ENCODE measurements at places on chromosomes 5 and 9.
A peak's percentile ranks its signal among the peaks of the same experiment; 100 is the strongest.

- peak; percentile 84 for DNase-seq
These were observed 937 bp upstream of the MACROH2A1 start for GRCh38 chr5:135399794-135400542.

- DNase-seq: no peak
These were observed 60.2 kb upstream of the TRIO start for GRCh38 chr5:14082973-14083372.

GRCh38 chr5:127056896-127057295, 16.4 kb downstream of the C5orf63 start:
- no peak for DNase-seq

DNA sequence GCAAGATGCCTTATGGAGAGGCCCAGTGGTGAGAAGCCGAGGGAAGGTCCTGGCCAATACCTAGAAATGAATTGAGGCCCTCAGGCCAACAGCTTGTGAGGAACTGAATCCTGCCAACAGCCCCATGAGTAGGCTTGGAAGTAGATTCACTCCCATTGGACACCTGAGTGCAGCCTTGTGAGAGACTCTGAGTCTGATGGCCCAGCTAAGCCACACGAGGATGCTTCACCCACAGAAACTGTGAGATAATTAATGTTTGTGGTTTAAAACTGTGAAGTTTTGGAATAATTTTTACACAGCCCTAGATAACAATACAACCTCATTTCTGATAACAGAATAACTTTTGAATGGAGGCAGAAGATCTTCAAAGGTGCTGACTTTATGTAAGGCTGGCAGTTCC, 65.9 kb upstream of the DAP start:
- no peak for DNase-seq

DNA sequence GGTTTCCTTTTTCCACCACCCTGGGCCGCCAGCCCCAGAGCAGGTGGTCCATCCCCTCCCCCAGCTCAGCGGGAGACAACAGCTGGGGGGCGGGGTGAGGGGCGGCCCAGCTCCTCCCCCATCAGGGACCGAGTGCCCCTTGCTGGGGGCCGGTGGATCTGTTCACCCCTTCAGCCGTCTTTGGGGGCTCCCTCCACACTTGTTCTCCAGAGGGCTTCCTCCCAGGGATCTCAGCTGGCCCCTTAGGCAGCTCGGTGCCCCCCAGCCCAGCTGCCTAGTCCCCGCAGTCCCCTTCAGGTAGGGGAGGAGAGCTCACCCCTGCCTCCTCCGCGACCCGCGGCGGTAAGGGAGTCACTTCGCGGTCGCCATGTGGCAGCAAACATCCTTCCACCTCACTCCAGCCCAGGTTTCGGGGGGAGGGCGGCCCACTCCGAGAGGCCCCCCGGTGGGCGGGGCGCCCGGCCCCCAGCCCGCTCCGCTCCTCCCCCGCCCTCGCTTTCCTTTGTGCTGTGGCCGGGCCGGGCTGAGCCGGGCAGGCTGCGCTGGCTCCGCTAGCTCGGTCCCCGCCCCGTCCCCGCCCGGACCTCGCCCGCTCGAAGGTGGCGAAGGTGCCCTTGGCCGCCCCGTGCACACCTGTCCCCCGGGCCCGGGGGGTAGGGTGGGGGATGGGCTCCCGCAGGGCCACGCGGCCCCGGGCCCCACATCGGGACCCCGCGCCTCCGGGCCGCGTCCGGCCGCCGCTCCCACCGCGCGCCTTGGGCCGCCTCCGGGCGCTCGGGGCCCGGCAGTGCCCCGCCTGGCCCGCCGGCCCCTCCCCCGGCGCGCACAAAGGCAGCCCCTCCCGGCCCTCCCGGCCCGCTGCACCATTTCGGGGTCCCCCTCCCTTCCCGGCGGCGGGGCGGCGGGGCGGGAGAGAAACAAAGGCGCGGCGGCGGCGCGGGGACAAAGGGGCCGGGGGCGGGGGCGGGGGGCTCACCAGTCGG, 683 bp downstream of the DBN1 start:
- no peak for DNase-seq

DNA sequence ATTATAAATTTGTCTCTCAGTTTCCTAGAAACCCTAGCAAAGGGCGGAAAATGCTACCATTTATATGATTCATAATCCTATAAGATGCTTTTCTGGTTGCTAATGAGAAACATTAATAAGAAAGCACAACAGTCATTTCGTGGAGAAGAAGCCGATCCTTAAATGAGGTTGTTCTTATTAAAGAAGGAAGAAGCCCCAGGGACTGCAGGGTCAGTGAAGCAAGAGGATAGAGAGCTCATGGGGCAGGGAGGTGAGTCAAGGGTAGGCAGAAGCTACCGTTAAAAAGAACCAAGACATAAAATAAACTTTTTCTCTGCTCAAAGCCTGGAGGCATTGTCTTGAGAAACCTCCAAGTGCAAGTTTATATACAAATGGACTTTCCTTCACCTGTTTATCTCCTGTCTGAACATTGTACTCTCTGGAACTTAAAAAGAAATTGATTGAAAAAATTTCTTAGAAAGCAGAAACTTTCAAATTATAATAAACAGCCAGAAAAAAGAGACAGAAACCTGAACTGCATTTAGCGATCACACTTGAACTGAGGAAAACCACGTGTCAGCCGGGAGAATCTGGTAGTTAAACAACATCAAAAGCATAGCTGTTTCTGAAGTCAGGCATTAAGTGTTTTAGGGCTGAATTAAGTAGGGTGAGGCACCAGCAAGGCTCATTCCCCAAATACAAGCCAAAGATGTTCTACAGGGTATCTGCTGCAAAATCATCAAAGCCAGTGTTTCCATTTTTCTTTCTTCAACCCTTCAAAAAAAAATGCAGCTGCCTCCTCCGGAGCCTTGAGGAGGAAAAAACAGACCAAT, 21.9 kb downstream of the HTR4 start:
- DNase-seq: no peak

DNA sequence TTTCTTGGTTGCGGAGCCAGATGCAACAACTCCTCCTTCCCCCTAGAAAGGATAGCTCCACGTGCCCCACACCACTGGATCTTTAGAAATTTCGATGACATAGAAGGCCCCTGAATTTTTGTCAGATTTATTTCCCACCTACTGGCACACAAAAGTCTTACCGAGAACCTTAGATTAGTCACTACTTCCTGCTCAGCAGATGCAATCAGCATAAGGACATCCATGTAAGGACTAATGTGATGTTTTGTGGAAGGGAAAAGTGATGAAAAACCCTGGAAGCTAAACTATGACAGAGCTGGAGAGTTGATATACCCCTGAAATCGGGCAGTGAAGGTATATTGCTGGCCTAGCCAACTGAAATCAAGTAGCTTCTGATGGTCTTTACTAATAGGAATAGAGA, 125.5 kb upstream of the NFIL3 start:
- DNase-seq: no peak

GRCh38 chr5:76326577-76327302, 76.3 kb upstream of the IQGAP2 start:
- peak; percentile 63 for DNase-seq

- DNase-seq: no peak
These were observed 52.1 kb downstream of the TSSK1B start for GRCh38 chr5:113382731-113383130.

DNA sequence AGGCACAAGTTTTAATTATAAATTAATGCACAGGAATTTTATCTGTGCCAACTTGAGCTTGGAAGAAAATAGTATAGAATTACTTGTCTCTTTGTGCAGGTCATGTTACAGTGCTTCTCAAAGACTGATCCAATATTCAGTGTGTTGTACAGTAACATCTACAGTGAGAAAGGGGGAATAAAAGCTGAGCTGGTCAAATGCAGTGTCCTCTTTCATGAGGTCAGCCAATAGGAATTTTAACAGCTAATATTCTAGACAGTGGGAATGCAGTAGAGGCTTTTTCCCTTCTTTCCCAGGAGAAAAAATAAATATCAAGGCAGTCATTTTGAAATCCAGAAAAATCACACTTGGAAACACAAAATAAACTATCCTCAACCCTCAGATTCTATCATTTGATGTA, 95.7 kb upstream of the ITGA1 start:
- DNase-seq: no peak

DNA sequence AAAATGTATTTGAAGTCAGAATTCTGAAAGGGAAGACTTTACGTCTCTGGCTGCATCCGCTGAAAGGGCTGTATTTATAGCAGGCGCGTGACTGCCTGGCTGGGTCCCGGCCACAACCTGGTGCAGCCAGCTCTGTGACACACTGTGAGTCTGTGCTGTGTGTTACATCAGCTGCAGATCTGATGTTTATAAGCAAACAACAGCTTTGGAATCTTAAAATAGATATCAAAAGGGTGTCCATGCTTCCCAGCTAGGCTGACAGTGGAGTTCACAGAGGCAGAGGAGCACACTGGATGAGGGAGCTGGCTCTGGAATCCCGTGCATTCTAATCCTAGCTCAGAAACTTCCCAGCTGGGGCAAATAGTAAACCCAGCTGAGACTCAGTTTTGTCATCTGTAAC, 433.4 kb upstream of the BRINP1 start:
- no peak for DNase-seq

- DNase-seq: no peak
These were observed 33.7 kb downstream of the CENPP start for GRCh38 chr9:92359394-92359995.

DNA sequence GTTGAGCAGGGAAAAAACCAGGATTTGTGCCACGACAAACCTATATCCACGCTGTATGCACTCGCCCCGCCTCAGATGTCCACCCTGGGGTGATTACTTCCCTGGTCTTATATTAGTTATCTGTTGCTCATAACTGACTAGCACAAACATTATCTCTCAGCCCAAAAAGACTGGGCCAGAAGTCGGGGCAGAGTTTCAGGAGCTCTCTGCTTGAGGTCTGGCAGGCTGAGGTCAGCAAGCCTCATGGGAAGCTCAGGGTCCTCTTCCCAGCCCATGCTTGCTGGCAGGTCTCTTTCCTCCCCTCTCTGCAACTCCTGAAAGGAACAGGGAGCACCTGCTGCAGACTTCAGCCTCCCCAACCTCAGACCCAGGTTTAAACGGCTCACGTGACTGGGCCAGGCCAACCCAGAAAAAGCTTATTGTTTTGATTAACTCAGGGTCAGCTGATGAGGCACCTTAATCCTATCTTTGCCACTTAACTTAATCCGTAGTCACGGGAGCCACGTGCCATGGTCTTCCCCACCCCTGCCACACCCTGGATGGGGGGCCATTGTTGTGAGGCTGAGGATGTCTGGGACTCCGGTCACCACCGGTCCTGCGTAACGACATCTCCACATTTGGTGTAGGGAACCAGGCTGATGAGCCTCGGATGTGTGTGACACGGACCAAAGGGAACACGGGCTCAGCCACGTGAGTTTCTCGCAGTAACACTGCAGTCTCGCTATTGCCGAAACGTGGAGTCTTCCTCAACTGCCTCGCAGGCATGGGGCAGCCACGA, 123.7 kb upstream of the IRX4 start:
- DNase-seq: no peak

DNA sequence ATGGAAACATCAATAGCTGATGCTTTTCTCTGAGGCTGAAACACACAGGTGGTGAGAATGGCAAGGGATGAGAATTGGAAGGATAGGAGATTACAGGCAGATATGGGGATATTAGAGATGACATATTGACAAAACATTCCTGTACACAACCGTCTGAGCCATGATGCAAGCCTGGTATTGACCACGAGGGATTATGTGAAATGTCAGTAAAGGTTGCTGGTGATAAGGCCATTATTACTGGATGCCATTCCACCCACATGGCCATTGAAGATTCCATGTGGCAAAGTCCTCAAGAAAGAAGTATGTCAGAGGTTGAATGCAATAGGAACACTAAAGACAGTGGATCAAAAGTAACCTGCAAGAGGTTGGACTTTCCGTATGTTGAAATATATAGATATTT, 15.7 kb downstream of the GRAMD2B start:
- no peak for DNase-seq

- DNase-seq: no peak
These were observed 21.7 kb downstream of the CXXC5 start for GRCh38 chr5:139669662-139670368.

- DNase-seq: no peak
These were observed 22.6 kb downstream of the DBH start for GRCh38 chr9:133658442-133659431.

GRCh38 chr9:124348363-124348762, 66.9 kb downstream of the PSMB7 start:
- DNase-seq: no peak

- DNase-seq: peak; percentile 53
These were observed 9.9 kb downstream of the PTCH1 start for GRCh38 chr9:95506678-95507463.

- DNase-seq: no peak
These were observed 269.8 kb upstream of the CDH9 start for GRCh38 chr5:27308153-27308552.

- DNase-seq: no peak
These were observed 22.1 kb upstream of the BRD3 start for GRCh38 chr9:134089972-134090371.

DNA sequence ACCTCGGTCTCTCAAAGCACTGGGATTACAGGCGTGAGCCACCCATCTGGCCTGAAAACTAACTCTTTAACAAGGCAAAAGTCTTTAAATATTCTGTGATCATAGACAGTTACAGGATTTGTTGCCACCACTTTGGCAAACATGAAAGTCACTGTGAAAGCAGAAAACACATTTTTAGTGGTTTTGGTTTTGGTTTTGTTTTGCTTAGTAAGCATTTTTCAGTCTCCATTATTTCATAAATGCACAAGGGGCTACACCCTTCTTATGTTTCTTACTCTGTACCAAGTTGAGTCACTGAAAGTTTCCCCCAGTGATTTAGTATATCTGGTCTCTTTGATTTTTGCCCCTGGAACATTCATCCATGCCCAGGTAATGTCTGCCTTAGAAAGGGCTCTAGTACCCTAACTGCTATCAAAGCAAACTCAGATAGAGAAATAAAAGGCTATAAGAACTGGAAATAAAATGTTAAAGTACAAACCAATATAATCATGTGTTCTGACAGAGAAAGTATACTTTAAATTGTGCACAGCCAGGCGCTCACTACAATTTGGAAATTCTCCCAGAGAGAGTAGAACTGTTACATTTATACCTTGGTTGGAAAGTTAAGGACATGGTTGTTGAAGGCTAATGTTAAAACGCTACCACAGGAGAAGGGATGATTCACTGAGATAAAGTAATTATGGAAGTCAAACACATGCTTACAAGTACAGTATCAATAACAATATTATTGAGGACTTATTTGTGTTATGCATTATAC, 1022.5 kb upstream of the DMAC1 start:
- no peak for DNase-seq

DNA sequence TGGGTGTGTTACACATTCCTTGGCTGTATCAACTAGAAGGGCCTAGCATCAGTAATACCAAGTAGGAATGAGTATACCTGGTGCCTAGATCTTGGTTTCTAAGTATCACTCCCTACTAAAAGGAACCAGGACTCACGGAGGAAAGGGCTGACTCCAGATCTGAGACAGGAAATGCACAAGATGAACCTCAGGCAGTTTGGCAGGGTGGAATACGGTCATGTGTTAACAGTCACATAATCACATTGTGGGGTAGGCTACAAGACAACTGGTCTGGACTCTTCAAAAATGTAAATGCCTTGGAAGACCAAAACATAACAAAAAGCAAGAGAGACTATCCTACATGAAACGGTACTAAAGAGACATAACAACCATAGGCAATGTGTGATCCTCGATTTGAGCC, 158.8 kb downstream of the CRB2 start:
- DNase-seq: no peak

GRCh38 chr5:154776167-154776566, 21.0 kb downstream of the LARP1 start:
- no peak for DNase-seq
